ENCODE measurements at places on chromosomes 2 and 18.

DNA sequence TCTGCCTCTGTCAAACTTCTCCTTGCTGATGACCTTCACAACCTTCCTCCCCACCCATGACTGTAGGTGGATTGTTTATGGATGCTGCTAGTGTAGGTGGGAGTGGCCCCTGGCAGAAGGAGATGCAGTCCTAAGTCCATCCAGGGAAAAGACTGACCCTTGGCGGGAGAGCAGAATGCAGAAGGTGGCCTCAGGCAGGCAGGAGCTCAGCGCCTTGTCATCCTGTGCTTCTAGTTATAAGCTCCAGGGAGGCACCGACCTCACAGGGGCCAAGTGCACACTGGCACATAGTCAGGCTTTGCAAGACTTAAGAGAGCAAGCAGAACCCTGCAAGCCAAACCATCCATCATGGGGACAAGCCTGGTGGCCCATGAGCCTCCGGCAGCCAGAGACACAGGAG lies 74.4 kb downstream of the CAPN13 start:
- no peaks in the 10 kb centered on the region for H3K36me3 ChIP-seq
- H3K4me3 ChIP-seq: no peak overlapping the region
- DNase-seq: no peak
- no peak overlapping the region for H3K27ac ChIP-seq

DNA sequence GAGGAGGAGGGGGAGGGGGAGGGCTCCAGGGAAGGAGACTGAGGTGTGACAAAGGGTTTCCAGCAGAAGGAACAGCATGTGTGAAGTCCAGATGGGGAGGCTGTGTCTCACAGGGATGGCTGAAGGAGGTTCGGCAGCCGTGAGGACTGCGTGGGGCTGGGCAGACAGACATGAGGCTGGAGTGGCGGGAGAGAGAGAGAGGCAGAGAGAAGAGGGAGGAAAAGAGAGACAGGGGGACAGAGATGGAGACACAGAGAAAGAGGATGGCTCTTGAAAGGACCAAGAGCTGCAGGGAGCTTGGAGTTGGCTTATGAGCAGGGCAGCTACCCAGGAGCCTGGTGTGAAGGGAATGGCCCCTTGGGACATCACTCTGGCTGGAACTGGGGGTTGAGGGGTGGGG lies 138.9 kb upstream of the ASB18 start:
- H3K27me3 ChIP-seq: no peaks in the 10 kb centered on the region
- no peak for DNase-seq
- H3K36me3 ChIP-seq: no peaks in the 10 kb centered on the region
- no peaks in the 10 kb centered on the region for H3K4me1 ChIP-seq
- no peak overlapping the region for H3K27ac ChIP-seq

GRCh38 chr2:18749912-18750526 lies 160.7 kb upstream of the NT5C1B start:
- H3K36me3 ChIP-seq: no peaks in the 10 kb centered on the region
- no peaks in the 10 kb centered on the region for H3K27me3 ChIP-seq
- H3K4me3 ChIP-seq: no peak overlapping the region
- peak; percentile 61 for DNase-seq
- no peak overlapping the region for H3K27ac ChIP-seq

GRCh38 chr2:202036601-202037037 lies 3.0 kb downstream of the FZD7 start:
- peaks cover 50% of the 10 kb centered on the region for H3K27me3 ChIP-seq
- no peak overlapping the region for H3K4me3 ChIP-seq
- DNase-seq: no peak

DNA sequence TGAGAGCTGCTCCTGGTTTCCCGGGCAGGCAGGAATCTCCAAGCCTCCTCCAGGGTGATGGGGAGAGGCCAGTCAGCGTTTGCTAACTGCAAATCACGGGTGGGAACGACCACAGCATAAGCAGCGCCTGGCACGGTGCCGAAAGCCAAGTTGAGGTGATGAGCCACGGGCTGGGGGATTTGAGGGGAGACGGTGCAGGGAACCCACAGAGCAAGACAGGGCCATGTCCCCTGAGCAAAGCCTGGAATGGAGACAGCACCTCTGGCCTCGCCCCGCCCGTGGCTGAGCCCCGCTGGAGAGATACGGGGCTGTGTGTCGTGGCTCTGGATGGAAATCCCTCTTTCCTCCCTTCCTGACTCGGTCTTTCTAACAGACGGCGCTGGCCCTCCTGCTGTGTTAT lies 31.5 kb upstream of the TMEM18 start:
- H3K4me3 ChIP-seq: no peak overlapping the region
- peaks cover 2% of the 10 kb centered on the region for H3K4me1 ChIP-seq
- H3K27me3 ChIP-seq: peaks cover 13% of the 10 kb centered on the region

DNA sequence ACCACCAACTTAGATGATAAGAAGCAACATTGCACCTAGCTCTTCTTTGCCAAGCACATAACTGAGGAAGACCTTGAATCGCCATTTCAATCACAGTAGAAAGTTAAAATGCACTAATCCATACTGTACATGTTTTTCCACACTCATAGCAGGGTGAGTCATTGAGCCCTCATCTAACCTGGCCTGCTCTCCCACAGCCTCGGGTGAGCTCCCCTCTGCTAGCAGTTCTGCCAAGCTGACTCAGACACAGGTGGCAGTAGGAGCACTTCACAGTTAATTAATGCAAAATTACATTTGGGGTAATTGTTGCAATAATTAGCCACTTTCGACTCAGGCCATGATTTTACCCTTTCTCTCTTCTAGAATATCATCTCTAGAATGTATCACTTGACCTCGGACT lies 1632.8 kb upstream of the CELF4 start:
- H3K27me3 ChIP-seq: no peaks in the 10 kb centered on the region
- H3K36me3 ChIP-seq: no peaks in the 10 kb centered on the region
- H3K4me1 ChIP-seq: no peaks in the 10 kb centered on the region
- H3K4me3 ChIP-seq: no peak overlapping the region
- no peak overlapping the region for H3K27ac ChIP-seq
- no peak for DNase-seq

GRCh38 chr2:128271597-128271910 lies 47.1 kb downstream of the HS6ST1 start:
- no peak overlapping the region for H3K4me3 ChIP-seq
- no peaks in the 10 kb centered on the region for H3K27me3 ChIP-seq
- DNase-seq: no peak
- H3K36me3 ChIP-seq: peaks cover 10% of the 10 kb centered on the region
- no peaks in the 10 kb centered on the region for H3K4me1 ChIP-seq
- H3K27ac ChIP-seq: no peak overlapping the region

- H3K4me1 ChIP-seq: peaks cover 55% of the 10 kb centered on the region
- no peak for DNase-seq
These were observed 53.5 kb downstream of the MGAT5 start for GRCh38 chr2:134307334-134307733.

- no peak overlapping the region for H3K27ac ChIP-seq
- DNase-seq: no peak
- H3K4me1 ChIP-seq: peaks cover 14% of the 10 kb centered on the region
- peaks cover 4% of the 10 kb centered on the region for H3K36me3 ChIP-seq
- H3K27me3 ChIP-seq: peaks cover 31% of the 10 kb centered on the region
These were observed 240.5 kb downstream of the BCL2 start for GRCh38 chr18:63079114-63079513.

GRCh38 chr18:79515331-79515730 lies 119.6 kb downstream of the NFATC1 start:
- H3K27ac ChIP-seq: no peak overlapping the region
- no peak overlapping the region for H3K4me3 ChIP-seq
- H3K4me1 ChIP-seq: peaks cover 38% of the 10 kb centered on the region
- DNase-seq: no peak

GRCh38 chr2:179335732-179336131 lies 71.1 kb upstream of the SESTD1 start:
- peaks cover 10% of the 10 kb centered on the region for H3K27me3 ChIP-seq
- H3K36me3 ChIP-seq: no peaks in the 10 kb centered on the region
- no peak for DNase-seq
- no peaks in the 10 kb centered on the region for H3K4me1 ChIP-seq
- H3K4me3 ChIP-seq: no peak overlapping the region

DNA sequence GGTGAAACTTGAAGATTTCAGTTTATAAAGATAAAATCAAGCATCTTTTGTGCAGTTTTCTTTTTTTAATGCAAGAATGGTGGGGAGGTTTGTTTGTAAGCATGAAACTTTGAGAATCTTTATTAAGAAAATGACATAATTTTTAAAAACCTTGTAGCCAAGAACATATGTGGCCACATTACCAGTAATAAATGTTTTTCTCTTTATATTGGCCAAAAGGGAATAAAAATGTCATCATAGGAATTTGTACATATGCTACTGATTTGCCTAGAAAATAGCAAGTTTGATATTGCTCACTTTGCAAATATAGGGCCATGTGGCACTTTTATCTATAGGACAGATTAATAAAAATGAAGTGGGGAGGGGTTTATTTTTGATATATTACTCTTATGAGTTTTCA lies 25.6 kb downstream of the METTL21A start:
- no peak overlapping the region for H3K27ac ChIP-seq
- no peak overlapping the region for H3K4me3 ChIP-seq
- H3K36me3 ChIP-seq: peaks cover 42% of the 10 kb centered on the region
- no peak for DNase-seq
- H3K27me3 ChIP-seq: no peaks in the 10 kb centered on the region

GRCh38 chr18:71223486-71223885 lies 934.6 kb downstream of the SOCS6 start:
- no peak overlapping the region for H3K4me3 ChIP-seq
- no peaks in the 10 kb centered on the region for H3K27me3 ChIP-seq
- no peaks in the 10 kb centered on the region for H3K4me1 ChIP-seq
- no peak overlapping the region for H3K27ac ChIP-seq

GRCh38 chr18:51188024-51188701 lies 9.3 kb downstream of the MEX3C start:
- no peak overlapping the region for H3K27ac ChIP-seq
- peaks cover 46% of the 10 kb centered on the region for H3K36me3 ChIP-seq
- no peak for DNase-seq
- H3K27me3 ChIP-seq: no peaks in the 10 kb centered on the region
- H3K4me3 ChIP-seq: peak overlapping the region; percentile 36

Measured in activated CD8-positive, alpha-beta T cell treated with anti-CD3 and anti-CD28 coated beads, Interleukin-2, amount 10 ng/mL, durations not matched to agents 7 days and 5 days (primary cell).